Activated naive CD8-positive, alpha-beta T cell treated with anti-CD3 and anti-CD28 coated beads for 36 hours (primary cell): ENCODE measurements at places on chromosomes 16 and 17.
A peak's percentile ranks its signal among the peaks of the same experiment; 100 is the strongest.

- no peak for DNase-seq
Measured at GRCh38 chr16:4511441-4512082, 27.0 kb downstream of the CDIP1 start.

- no peak for DNase-seq
Measured at GRCh38 chr16:2692251-2692947, 10.1 kb downstream of the KCTD5 start.

- DNase-seq = no peak
Measured at GRCh38 chr17:19904412-19904811, 36.7 kb upstream of the ULK2 start.

DNA sequence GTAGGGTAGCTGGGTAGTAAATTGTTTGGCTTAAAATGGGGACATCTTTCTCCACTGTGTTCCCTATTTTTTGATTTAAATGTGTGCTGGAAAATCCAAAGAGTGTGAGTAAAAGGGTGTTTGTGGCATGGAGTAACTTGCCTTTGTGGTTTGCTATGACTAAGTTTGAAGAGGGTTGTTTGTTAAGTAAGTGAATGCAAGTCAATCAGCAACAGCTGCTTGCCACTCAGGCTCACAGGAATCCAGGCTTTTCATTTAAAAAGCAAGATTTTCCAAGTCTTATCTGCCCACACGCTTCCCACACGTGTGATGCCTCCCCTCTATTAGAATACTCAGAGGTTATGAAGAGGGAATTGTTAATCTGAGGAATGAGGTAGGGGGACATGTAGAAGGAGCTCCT, 847.7 kb upstream of the RBFOX1 start:
- DNase-seq = no peak

GRCh38 chr16:5502467-5502869, 404.9 kb upstream of the EEF2KMT start:
- no peak for DNase-seq

DNA sequence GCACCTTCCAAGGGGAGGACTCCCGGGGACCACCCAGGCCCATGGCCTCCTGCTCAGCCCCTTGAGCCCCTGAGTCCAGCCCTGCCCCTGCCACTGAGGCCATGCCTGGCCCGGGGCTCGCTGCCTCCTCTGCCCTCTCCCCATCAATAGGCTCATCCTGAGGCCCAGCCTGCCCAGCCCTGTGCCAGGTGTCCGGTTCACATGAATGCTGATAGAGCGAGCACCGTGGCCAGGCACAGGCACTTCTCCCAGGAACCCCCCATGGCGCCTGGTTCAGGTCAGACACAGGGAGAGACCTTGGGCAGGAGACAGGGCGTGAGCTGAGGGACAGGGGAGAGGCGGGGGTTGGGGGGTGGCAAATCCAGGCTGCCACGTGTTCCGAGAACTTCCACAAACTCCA, 2.8 kb upstream of the PVALEF start:
- DNase-seq = no peak

- DNase-seq = no peak
Measured at GRCh38 chr17:58747674-58748073, 8.0 kb upstream of the PPM1E start.

- DNase-seq = no peak
Measured at GRCh38 chr17:19716108-19717030, at the start of gene SLC47A2. TSS of gene SLC47A2 (minus strand) at chr17:19716584. CDS start at chr17:19716555, 29 bp downstream.

DNA sequence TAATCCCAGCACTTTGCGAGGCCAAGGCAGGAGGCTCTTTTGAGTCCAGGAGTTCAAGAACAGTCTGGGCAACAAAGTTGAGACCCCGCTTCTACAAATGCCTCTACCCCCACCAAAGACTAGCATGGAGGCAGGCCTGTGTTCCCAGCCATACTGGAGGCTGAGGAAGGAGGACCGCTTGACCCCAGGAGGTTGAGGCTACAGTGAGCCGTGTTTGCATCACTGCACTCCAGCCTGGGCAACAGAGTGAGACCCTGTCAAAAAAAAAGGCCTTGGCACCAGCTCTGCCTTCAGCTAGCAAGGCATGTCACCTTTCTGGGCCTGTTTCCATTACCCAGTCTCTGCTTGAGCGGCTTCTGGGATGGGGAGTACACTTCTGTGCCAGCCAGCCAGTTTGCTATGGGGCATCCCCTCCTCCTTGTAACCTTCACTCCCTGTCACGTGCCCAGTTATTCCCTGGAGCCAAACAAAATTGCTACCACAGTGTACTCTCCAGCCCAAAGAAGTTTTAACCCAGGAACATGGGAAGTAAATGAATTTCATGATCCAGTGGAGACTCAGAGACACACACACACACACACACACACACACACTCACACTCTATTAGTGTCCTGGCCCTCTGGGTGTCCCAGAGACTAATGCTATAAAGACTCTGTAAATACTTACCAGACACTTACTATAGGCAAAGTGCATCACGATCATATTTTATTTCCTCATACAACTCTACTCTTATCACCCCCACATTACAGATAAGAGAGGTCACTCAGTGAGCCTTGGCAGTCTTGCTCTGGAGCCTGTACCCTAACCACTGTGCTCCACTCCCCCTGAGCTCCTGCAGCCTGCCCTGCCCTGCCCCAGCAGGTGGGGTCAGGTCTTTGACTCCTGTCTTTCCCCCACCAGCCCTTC, 2.5 kb downstream of the CISD3 start:
- DNase-seq = no peak

DNA sequence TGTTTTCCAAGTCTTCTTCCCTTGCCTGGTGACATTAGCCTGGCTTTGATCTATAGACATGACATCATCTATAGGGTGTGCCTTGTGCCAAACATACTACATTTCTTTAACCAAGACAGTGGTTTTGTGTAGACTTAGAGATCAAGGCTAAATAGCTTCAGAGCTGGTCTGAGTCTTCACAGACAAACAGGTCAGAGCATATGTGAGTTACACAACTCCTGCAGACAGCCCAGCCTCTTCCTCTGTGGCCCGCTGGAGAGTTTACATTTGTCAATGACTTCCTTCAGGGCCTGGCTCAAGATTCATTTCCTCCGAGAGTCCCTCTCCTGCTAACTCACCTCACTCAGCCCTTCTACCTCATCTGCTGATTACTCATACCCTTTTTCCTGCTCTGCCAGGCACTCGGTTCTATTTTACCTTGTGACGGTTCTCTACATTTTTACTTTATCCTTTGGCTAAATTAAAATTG, 73.1 kb upstream of the TANC2 start:
- peak; percentile 16 for DNase-seq

DNA sequence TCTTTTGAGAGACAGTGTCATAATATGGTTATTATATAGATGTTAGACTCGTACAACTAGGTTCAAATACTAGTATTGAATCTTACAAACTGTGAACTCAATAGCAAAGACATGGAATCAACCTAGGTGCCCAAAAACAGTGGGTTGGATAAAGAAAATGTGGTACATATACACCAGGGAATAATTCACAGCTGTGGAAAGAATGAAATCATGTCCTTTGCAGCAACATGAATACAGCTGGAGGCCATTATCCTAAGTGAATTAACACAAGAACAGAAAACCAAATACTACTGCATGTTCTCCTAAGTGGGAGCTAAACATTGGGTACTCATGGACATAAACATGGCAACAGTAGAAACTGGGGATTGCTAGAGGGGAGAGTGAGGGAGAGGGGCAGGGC, 8.1 kb downstream of the PHKB start:
- DNase-seq = no peak
